ENCODE measurements at places on chromosomes 16 and 17. TPM values are rescaled to one million over a fixed set of nuclear protein-coding genes. Genes with fewer than 3 reads are reported as not detected.

C16orf46 gene
- total RNA-seq: not detected

CDH5 gene
- total RNA-seq: 49.0 TPM

GAS2L2 gene
- 0.06 TPM for total RNA-seq

SLC4A1 gene
- not detected for total RNA-seq

CD300E gene
- total RNA-seq: 0.21 TPM

- DNase-seq: no peak
Observed at GRCh38 chr16:27235938-27236245, 32.6 kb downstream of the KDM8 start.

- DNase-seq: no peak
Observed at GRCh38 chr16:49972961-49973360, 52.1 kb upstream of the CNEP1R1 start.

DNA sequence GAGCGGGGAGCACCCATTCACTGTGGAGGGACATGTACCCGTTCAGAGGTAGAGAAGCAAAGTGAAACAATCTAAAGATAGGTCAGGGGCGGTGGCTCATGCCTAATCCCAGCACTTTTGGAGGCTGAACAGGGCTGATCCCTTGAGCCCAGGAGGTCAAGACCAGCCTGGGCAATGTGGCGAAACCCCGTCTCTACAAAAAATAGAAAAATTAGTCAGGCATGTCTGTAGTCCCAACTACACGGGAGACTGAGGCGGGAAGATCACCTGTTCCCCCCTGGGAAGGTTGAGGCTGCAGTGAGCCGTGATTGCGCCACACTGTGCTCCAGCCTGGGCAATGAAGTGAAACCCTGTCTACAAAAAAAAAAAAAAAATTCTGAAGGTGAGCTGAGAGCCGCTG is 21.7 kb downstream of the MYL4 start:
- DNase-seq: no peak
